ENCODE measurements at places on chromosomes 13 and 19.

DNA sequence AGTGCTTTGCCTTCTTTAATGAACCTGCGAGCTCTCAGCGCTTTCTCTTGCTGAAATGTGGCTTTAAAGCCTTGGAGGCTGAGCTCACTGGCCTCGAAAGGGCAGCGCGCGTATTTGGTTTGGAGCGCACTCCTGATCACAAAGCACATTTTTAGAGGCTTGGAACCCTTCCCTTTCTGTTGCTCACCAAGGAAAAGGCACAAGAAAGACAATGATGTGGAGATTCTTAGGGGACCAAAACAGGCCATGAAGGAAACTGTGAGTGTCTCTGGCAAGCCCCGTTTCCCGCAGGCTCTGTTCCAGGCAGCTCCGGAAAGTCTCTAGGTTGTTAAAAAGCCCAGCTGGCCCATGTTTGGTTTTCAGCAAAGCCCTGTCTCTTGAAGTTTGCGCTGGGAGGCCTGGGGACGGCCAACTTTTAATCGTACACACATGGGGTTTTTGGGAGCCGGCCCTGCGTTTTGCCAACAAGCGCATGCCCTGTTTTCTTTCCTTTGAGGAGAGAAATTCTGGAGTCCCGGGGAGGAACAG lies 9.4 kb upstream of the SPC24 start:
- DNase-seq, result no peak

DNA sequence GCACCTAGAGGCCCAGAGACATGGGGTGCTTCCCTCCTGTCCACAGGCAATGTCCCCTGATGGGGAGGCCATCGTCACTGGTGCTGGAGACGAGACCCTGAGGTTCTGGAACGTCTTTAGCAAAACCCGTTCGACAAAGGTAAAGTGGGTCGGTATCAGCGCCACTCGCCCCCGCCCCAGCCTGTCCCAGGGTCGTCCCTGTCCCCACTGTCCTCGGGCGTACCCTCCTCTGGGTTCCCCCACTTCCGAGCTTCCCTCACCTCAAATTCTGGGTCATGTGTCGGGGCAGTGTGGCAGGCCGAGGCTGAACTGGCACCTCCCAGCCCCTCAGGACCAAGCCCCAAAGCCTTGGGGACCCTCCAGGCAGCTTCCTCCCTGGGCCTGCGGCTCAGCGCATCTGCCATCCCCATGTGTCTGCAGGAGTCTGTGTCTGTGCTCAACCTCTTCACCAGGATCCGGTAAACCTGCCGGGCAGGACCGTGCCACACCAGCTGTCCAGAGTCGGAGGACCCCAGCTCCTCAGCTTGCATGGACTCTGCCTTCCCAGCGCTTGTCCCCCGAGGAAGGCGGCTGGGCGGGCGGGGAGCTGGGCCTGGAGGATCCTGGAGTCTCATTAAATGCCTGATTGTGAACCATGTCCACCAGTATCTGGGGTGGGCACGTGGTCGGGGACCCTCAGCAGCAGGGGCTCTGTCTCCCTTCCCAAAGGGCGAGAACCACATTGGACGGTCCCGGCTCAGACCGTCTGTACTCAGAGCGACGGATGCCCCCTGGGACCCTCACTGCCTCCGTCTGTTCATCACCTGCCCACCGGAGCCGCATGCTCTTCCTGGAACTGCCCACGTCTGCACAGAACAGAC lies 4.4 kb upstream of the TEKTIP1 start:
- no peak for DNase-seq

DNA sequence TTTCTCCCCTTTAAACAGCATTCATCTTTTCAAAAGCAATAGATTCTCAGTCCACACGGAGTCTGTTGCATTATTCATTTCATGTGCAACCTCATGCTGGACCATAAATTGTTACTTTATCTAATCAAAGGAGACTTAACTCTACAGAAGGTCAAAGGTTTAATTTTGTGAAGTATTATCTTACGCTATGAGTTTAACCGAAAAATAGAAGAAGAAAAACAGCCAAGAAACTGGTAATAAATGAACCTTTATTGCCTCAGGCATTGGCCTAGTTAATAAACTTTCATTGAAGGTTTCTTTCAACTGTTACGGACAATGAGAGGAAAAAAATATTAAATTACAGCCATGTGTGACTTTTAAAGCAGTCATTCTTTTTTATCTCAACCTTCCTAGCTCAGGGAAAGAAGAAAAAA lies 223.6 kb downstream of the DACH1 start:
- DNase-seq, result no peak

DNA sequence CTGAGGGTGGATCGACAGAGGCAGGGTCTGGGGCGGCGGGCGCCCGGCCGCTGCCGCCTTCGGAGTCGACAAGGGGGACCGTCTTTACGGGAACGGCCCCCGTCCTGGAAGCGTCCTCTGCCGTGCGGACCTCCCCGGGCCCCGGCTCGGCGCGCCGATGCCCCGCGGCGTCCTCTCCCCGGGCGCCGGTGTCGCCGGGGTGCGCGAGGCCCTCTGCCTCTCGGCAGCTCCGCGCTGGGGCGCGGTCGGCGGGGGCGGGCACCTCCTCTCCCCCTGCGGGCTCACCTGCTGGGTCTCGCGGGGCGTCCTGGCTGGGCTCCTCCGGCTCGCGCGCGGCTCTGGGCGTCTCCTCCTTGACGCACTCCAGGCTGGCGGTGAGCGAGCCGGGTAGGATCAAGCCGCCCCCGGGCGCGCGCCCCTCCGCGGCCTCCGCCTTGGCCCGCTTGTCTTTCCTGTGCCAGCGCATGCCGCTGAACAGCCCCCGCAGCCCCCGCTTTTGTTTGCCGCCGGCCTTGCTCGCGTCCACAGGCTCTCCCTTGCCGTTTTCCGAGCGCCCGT lies 1.5 kb downstream of the AMER2 start:
- no peak for DNase-seq

- DNase-seq, result no peak
These were observed 89.3 kb downstream of the C13orf42 start for GRCh38 chr13:51021811-51022210.

DNA sequence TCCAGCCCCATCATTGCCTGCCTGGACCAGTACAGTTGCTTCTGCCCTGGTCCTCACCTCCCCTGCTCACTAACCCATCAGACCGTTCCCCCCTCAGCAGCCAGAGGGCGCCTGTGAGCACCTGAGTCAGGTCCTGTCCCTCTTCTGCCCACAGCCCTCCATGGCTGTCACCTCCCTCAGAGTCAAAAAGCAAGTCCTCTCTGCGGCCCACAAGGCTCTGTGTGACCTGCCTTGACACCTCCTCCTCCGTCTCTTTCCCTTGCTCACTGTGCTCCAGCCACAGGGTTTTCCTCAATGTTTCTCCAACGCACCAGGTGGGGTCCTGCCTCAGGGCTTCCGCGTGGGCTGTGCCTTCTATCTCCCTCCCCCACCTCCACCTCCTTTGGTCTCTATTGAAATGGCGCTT lies 29.4 kb upstream of the PTPRS start:
- DNase-seq, result no peak

- no peak for DNase-seq
These were observed 1.1 kb downstream of the RPL36 start for GRCh38 chr19:5690955-5691821.

- no peak for DNase-seq
These were observed 829 bp downstream of the KCNC3 start for GRCh38 chr19:50328224-50328872.

DNA sequence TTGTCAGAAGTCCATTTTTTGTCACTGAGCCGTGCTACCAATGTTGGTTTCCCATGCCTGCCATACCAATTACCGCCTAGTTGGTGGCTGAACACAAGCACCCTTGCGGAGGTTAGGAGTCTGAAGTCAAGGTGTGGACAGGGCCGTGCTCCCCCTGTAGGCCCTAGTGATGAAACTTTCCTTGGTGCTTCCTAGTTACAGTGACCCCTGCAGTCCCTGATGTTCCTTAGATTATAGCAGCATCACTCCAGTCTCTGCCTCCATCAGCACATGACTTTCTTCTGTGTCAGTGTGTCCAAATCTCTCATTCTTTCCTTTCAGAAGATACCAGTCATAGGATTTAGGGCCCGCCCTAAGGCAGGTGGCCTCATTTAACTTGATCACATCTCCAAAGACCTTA lies 99.0 kb downstream of the MYO16 start:
- DNase-seq, result no peak

DNA sequence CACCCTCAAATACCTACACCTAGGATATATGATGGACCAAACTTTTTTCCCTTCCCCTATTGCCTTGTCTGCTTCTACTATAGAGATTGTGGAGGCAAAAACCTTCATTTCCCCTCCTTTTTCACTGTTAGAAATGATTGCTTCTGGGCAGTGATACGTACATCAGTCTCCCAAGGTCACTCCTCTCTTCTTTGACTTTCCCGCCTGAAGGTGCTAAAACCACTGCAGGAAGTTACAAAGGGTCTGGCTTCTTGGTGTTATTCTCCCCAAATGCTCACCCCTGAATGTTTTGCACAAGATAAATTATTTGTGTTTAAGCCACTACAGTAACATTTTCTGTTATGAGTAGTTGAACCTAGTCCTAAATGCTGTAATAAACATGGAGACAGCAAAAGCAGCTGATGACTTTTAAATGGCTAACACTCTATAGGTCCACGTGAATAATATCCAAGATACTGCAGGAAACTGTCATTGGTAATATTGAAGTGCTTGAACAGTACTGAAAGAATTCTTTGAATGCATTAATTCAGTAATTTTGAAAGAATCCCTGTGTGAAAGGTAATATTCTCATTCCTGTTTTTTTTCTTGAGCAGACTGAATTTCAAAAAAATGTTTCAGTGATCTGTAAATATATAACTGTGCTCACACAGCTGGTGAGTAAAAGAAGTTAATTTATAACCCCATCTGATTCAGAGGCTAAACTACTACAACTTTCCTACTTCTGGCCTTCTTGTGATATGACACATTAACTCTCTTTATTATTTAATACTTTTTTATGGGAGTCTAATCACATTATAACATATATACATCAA lies 865.1 kb downstream of the EFNB2 start:
- DNase-seq, result no peak
